ENCODE measurements at places on chromosomes 7 and 10.
A peak's percentile ranks its signal among the peaks of the same experiment; 100 is the strongest.

GRCh38 chr10:49050906-49051305 is 64.4 kb downstream of the VSTM4 start:
- no peak for DNase-seq

DNA sequence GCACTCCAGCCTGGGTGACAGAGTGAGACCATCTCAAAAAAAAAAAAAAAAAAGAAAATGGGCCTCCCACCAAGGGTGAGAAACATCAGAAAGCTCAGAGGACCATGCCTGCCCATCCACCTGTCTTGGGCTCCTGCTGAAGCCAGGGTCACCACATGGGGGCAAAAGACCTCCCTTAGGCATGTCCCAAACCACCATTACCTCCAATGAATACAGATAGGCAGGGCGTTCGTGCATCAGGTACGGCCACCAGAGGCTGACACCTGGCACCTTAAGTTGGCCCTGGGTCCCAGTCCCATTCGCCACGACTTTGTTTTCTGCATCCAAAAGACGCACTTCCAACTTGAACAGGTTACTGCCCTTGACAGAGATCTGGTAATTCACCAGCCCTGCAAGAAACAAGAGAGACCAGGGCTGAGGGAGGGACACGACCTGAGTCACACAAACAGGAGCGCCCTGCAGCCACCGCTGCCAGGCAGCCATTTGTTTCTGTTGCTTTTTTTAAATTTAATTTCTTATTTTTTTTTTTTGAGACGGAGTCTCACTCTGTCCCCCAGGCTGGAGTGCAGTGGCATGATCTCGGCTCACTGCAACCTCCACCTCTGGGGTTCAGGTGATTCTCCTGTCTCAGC is 6.1 kb downstream of the GUSB start:
- no peak for DNase-seq

GRCh38 chr10:67086327-67087134 is 160.7 kb downstream of the LRRTM3 start:
- DNase-seq = no peak

DNA sequence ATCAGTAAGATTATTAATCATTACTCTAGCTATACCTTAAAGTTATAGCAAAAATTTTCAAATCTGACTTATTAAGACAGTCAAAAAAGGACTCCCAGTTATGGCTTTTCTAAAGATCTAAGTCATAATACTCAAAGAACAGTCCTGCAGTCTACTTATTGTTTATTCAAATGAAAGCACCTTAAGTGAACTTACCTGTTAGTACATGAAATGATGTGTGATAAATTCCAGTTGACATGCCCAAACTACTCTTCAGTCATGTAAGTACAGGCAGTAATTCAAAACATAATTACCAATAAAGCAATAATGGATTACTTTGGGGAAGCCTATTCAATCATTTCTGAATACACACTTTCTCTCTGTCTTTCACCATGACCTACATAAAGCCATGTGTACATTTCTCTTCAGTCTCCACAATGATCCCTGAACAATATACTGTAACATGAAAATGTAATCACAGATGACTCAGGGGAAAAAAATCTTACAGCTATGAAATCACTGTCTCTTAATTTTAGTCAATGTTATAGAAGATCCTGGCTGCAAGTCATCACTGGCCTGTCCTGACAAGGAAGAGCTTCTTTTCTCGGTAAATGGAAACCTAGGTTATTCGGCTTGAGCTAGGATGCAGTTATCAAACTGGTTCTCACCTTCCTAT is 420.7 kb upstream of the LRRTM3 start:
- DNase-seq = no peak

DNA sequence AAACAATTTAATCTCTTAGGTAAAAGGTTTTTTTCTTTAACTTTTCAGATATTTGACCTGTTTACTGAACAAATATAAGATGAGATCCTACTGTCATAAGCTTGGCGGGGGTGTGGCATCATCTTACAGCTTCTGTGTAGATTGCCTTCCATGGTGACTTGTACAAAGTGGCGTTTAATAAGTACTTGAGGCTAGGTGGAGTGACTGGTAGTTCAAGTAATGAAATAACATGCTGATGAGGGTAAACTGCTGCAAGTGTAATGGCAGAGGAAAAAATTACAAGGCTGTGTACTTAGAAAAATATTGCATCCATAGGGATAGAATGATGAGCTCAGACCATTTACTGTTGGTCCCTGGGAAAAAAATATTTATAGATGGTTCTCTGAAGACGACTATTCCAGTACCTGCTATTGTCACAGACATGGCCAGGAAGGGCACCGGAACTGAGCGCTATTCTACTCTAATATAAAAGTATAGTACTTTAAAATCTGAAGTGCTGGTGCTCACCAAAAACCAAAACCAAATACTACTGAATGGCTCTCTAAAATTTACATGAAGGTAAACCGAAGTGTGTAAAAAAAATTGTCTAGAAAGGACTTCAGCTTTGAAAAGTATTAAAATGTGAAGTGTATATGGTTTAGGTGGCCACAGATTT is 42.4 kb downstream of the DNAH11 start:
- no peak for DNase-seq

DNA sequence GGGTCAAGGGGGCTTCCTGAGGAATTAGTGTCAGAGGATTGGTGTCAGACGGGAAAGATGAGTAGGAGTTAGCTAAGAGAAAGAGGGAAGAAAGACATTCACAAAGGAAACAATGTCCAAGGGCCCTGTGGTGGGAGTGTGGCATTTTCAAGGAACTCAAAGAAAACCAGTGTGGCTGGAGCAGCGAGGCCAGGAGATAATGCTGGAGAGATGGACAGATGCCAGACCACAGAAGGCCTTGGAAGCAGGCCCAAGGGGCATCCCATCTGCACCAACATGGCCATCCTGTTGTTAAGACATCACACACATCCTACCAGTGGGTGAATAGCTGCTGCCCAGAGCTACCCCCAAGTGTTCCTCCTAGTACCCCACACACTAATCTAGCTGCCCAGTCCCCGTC is 36.1 kb upstream of the CUL1 start:
- no peak for DNase-seq

- DNase-seq = peak; percentile 81
Measured at GRCh38 chr10:31031558-31032257, at the start of gene ZNF438. Gene ZNF438, minus strand, starts transcription at chr10:31031865. Its CDS starts 154,831 bp downstream, at chr10:30877034.

DNA sequence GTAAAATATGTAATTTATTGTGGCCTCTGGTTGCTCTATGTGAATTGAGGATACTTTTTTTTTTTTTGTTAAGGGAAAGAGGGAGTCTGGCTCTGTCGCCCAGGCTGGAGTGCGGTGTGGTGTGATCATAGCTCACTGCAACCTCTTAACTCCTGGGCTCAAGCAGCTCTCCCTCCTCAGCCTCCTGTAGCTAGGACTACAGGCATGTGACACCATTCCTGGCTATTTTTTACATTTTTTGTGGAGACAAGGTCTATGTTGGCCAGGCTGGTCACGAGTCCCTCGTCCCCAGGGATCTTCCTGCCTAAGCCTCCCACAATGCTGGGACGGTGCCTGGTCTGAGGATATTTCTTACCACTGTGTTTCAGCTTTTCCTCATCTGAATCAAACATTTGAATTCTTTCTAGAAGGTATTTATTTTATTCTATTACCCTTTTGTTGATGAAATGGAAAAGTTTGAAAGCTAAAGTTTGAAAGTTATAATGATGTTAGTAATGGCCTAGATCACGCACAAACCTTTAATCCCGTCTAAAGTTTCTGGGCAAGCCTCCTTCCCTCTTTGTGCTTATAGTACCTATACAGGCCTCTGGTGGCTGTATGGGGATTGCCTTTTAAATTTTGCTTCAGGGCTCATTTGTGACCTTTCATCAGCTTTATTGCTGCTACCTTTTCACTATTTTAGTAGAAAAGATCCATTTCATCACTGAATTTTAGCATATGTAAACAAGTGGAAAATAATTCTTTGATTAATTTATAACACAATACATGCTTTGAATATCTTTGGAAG is 2.0 kb downstream of the IFRD1 start:
- DNase-seq = peak; percentile 9

- DNase-seq = no peak
Measured at GRCh38 chr7:158247758-158248487, 339.7 kb downstream of the PTPRN2 start.

- DNase-seq = no peak
Measured at GRCh38 chr7:103123529-103123928, 25.4 kb downstream of the NAPEPLD start.

DNA sequence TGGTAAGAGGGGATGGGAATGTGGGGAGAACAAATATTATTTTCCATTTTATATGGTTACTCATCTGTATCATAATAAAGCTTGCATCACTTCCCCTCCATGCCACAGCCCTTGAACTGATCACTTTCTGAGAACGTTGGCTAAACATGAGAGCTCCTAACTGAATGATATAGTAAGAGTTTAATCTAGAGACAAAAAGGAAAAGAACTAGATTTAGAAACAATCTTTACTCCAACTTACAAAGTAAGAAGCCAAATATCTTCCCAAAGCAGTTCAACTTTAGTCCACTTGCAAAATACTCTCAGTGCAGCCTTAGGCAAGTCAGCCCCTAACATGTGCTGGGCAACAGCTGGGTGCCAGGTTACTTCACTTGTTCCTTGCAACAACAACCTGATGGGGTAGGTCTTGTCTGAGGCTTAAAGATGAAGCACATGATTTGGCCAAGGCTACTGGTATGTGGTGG is 20.3 kb downstream of the SMURF1 start:
- DNase-seq = no peak

DNA sequence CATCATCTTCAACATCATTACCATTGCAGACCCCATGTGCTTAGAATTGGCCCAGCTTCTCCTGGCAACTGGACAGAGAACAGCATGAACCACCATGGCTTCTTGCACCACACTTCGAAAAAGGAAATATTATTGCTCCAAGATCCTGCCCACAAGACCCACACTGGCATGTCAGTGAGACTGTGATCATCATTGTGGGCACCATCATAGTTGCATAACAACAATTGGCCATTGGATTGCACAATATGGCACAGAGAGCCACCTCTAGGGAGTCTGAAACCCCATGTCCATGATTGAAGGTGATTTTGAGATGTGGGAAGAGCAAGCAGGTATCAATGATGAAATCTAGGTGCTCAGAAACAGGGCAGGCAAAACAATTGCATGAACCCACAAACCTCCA is 918.9 kb downstream of the GRID1 start:
- no peak for DNase-seq

GRCh38 chr10:74835963-74836362 is 9.6 kb downstream of the KAT6B start:
- no peak for DNase-seq

DNA sequence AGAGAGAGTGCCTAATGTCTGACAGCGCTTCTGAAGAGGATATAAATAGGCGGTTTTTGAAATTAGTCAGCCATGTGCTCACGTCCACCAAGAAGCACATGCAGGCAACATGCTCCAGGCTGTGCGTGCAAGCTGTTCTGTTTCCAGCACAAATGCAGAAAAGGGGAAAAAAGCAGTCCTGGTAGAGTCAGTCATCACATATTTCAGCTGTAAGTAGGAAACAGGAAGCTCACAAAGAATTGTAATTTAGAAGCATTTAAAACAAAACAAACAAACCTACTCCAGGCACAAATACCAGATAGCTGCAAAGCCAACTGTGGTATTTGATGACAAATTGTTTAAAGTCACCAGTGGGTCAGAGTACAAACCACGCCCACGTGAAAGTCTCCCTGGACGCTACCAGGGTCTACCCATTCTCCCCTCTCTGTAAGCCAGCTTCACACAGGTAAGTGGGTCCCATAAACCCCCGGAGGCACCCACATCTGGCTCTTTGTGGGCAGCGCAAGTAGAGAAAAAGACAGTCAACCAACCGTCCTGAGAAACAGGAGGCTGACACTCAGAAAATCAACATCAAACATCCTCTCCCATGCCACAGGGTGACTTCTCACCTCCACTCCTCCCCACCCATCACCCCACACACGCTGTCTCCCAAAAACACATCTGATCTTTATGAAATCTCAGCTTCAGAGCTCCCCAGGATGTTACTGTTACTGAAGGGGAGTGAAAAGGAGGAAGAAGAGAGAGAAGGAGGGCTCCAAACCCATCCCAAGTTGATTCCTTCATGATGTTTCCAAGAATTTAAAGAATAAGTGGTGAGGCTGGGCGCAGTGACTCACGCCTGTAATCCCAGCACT is 186.4 kb downstream of the FAM107B start:
- DNase-seq = no peak
